ENCODE measurements at places on chromosomes 13 and 19.

- DNase-seq, result no peak
These were observed 19.8 kb downstream of the PEPD start for GRCh38 chr19:33501693-33502356.

GRCh38 chr13:44273991-44274770 is 99.4 kb upstream of the SERP2 start:
- no peak for DNase-seq

GRCh38 chr13:78998630-78999315 is 339.8 kb upstream of the OBI1 start:
- no peak for DNase-seq

DNA sequence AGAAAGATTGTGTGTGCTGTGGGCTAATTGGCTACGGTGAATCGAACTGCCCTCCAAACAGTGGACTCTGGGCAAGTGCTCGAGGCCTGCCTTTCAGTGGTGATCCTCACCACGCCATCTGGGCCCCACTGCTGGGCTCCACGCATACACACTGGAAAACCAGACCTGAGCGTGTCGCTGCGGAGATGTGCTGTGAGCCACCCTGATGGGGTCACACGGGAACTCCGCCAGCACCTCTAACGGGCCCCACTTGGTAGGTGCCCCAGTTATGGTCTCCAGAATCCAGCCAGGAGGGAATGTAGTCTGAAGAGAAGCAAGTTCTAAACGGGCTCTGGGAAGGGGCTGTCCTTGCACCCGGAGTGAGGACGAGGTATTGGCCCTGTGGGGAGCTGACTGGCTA is 39.3 kb downstream of the C13orf46 start:
- no peak for DNase-seq

GRCh38 chr19:36748431-36749275 is 24.0 kb downstream of the ZNF850 start:
- no peak for DNase-seq

DNA sequence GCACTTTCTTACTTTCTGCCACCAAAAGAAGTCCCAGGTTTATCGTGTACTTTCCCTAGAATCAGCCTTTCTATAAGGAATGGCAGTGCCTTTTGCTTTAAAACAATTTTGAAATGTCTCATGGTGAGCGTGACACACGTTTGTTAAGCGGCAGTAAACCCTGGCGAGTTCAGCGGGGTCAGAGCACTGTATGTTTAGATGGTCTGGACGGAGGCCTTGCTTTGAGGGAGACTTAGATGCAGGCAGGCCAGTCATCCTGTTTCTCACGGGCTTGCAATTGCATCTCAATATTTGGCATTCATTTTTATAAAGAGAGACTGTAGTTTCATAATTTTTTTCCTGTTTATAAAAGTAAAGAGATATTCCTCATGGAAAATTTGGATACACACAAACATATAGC is 96.4 kb downstream of the TNFRSF19 start:
- no peak for DNase-seq

DNA sequence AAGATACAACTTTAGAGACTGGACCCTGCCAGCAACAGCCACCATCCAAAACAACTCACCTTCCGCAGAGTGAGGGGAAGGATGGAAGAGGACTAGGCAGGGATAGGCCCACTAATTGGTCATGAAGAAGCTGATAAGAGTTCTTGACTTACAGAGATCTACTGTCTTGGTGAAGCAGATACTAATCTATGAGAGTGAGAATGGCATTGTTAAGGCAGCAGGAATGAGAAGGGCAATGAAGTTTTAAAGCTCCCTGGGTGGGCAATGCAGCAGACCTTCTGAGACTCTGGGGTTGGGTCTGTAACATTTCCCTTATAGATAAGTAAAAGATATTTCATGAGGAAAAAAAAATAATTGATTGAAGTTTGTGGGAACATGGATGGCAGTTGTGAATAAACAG is 63.7 kb downstream of the KLF12 start:
- no peak for DNase-seq

GRCh38 chr13:57740719-57741118 is 109.2 kb downstream of the PCDH17 start:
- no peak for DNase-seq

DNA sequence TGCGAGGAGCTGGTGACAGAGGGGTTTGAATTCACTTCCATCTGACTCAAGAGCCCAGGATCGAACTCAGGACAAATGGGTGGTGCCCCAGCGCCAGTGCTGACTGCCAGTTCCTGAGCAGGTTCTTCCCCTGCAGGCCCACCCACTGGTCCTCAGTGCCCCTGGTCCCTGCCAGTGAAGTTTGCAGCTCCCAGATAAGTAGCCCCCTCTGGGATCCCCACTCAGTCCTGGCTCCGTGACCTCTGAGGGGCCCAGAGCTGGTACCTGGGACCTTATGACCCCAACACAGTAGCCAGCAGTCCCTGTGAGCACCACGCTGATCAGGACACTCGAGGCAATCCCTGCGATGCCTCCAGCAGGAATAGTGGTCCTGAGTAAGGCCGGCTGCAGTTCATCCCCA is 11.3 kb upstream of the CEACAM20 start:
- no peak for DNase-seq

DNA sequence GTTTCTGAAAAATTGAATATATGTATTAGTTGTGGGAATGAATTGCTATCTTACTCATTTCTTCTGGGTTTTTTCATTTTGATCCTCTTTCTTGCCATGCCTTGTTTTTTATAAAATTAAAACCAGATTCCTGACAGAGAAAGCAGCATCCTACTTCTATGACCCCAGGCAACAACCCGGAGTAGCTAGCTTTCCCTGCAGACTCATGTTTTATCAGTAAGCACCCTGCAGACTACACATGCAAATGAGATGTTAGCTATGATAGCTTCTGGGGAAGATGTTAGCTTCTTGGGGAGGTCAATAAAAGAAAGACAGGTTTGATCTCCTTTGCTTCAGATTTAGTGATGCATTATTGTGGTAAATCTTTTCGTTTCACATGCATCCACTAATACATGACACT is 1598.6 kb downstream of the SLITRK5 start:
- DNase-seq, result no peak

GRCh38 chr19:45340232-45340898 is at the start of gene KLC3:
Gene KLC3 (plus strand): TSS chr19:45340750. CDS start chr19:45345542, 4,792 bp downstream.
- DNase-seq, result no peak

- DNase-seq, result no peak
These were observed 29.3 kb downstream of the MTUS2 start for GRCh38 chr13:28849441-28849840.

DNA sequence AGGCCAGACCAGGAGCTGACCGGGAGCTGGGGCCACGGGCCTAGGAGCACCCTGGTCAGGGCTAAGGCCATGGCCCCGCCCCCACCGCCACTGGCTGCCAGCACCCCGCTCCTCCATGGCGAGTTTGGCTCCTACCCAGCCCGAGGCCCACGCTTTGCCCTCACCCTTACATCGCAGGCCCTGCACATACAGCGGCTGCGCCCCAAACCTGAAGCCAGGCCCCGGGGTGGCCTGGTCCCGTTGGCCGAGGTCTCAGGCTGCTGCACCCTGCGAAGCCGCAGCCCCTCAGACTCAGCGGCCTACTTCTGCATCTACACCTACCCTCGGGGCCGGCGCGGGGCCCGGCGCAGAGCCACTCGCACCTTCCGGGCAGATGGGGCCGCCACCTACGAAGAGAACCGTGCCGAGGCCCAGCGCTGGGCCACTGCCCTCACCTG is 6.6 kb downstream of the SPHK2 start:
- DNase-seq, result no peak

All from stimulated activated CD4-positive, alpha-beta T cell treated with anti-CD3 and anti-CD28 coated beads, TNF-alpha, amount 100 ng/mL, for 24 hours (primary cell).